ENCODE measurements at places on chromosomes 11 and 22.

DNA sequence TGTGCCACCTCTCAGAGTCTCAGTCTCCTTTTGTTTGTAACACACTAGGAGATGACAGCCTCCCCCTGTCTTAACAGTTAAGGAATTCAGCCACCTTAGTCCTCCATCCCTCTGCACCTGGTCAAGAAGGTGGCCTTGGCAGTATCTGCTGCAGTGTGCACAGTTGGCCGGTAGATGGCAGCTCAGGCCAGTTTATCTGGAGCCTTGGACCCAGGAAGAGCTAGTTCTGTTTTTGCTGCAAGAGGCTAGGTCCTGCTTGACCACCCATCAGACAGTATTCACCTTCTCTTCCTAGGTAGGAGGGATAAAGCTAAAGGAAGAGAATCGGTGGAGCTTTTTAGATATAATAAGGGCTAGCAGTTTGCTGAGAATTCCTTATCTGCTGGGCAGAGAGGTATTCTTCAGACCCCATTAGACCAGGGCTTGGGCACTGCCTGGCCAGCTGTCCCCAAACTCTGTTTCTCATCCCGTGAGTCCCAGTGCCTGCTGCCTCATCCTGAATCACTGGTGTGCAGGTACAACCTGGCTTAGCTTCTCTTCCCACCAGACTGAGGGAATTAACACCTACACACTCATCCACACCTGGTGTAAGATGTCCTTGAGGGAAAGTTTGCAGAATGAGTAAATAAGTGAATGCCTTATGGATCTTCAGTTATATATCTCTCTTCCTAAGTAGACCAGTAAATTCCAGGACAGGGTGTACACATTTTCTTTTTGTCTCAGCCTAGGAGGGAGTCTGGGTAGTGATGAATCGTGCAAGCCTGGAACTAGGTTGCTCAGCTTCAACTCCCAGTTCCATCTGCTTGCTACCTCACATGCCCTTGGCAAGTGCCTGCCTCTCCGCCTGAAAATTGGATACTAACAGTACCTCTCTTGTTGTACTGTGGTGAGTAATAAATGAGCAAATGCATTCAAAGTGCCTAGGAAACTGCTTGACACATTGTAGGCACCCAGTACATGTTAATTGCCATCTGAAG is 70.8 kb upstream of the NARS2 start:
- DNase-seq, result peak; percentile 73

- DNase-seq, result no peak
Observed at GRCh38 chr11:2547806-2548205, 103.0 kb downstream of the KCNQ1 start.

DNA sequence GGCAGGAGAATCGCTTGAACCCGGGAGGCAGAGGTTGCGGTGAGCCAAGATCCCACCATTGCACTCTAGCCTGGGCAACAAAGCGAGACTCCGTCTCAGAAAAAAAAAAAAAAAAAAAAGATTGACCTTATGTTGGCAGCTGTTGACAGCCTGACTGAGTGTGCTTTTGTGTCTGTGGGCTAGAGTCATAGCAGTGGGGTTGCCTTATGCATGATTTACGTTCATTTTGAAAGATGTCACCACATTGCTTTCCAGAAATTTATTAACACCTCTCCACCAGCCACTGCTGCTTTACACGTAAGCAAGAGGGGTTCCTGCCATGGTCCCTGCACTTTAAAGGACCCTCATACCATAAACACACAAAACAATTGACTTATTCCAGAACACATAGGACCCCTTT is 21.0 kb downstream of the ASRGL1 start:
- DNase-seq, result no peak

DNA sequence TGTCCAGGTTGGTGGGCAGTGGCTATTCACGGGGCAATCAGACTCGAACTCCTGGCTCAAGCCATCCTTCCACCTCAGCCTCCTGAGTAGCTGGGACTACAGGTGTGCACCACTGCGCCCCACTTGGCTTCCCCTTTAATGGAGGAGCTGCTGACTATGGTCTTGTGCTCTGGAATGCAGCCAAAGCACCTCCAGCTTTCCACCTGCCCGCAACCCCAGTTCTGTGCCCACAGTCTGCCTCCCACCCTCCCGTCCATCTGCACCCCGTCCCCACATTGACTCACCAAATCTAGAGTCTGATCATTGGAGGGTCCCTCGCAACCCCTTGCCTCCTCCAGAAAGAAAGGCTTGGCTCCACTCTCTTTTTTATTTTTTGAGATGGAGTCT is 41.0 kb downstream of the KCNJ4 start:
- no peak for DNase-seq

DNA sequence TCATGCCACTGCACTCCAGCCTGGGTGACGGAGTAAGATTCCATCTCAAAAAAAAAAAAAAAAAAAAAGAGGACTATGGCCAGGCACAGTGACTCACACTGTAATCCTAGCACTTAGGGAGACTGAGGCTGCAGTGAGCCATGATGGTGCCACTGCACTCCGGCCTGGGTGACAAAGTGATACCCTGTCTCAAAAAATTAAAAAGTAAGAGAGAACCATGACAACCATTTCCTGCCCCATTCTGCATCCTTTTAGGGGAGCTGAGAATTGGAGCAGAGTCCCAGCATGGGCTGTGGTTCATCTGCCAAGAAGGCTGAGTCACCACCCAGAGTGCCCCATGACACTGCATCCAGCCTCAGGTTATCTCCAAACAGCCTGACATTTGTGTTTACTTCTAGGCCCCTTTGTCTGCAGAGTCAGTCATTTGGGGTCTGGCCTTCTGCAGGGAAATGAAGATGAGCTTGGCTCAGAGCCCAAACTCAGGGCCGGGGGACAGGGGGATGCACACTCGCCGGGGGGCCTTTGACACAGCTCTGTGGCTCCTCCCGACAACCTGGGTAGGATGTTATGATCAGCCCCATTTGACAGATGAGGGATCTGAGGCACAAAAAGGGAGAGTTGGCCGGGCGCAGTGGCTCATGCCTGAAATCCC is 4.7 kb downstream of the CSDC2 start:
- DNase-seq, result peak; percentile 58

GRCh38 chr11:44018829-44019228 is 29.0 kb upstream of the ACCSL start:
- DNase-seq, result no peak

DNA sequence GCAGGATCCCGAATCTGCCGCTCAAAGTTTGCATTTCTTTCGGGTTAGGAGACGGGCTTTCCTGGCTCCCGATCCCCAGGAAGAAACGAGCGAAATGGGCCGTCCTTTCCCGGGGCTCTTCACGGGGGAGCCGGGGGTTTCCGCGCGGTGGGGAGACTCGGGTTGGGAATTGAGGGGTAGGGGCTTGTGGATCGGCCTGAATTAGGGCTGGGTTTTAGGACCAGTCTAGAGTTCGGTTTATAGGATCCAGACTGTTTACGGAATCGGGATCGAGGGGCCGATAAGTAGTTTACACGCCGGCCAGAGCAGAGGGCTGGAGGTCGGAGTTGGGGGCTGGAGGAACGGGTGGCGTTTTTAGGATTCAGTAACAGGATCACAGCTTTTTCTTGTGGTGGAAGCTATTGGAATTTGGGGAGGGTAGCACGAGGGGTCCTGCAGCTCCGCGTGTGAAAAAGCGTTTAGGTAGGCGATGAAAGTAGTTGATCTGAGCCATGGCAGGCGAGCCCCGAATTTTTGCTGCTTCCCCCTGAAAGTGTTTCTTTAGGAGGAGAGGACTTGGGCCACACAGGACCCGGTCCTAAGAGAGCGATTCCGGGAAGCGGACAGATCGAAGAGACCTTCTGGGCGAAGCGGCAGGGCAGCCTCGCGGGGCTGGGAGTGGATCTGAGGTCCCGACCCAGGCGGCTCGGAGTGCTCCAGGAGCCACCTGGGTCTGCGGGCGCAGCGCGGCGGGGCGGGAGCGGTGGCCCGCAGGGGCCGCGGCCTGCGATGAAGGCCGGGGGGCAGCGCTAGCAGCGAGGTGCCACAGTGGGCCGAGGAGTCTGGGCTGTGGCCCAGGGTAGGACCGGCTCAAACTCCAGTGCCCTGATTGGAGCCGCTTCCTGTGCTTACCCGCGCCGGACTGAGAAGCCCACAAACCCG is 1.6 kb downstream of the PKNOX2 start:
- DNase-seq, result no peak

GRCh38 chr11:19889531-19889930 is 176.9 kb downstream of the NAV2 start:
- no peak for DNase-seq

DNA sequence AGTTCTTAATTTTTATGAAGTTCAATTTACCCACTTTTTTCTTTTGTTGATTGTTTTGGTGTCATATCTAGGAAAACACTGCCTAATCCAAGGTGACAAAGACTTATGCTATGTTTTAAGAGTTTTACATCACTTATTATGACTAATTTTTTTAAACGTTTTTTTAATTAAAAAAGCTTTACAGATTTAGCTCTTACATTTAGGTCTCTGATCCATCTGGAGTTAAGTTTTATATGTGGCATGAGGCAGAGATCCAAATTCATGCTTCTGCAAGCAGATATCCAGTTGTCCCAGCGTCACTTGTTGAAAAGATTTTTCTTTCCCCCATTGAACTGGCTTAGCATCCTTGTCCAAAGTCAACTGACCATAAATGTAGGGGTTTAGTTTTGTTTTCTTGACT is 72.6 kb downstream of the PACSIN2 start:
- no peak for DNase-seq

DNA sequence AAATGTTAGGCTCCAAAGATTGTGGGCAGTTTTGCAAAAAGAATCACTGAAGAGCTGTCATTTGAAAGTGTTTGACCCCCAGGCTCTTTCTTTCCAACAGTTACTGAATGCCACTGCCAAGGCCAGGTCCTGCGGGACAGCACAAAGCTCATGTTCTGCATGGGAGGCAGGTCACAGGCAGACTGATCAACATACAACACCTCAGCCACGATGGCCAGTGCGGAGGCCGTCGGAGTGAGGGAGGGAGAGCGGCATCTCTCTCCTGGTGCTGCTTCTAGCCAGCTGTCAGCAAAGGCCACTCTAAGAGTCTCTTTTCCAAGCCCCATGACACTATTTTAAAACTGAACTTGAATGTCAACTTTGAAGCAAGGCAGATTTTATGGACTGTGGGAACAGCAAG is 49.9 kb downstream of the ARFGAP3 start:
- no peak for DNase-seq

DNA sequence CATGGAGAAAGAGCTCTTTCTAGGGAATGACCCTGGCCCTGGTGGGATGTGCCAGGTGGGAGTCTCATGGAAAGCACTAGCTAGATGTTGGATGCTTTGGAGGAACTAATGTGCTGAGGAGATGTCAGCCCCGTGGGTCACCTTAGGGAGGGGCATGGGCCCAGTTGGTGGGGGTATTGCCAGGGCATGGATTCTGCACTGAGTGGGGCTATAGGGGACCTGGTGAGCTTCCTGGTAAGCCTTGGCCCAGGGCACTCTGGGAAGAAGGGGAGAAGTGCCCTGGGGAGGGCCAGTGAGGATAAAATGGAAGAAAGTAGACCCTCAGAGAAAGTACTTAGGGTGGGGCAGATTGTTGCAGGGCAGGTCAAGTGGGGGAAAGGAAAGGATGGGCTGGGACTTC is 65.2 kb upstream of the SORL1-AS1 start:
- DNase-seq, result no peak

- DNase-seq, result no peak
Observed at GRCh38 chr11:21415606-21416005, 746.2 kb downstream of the NELL1 start.

GRCh38 chr22:30181459-30182349 is 64.9 kb downstream of the LIF start:
- DNase-seq, result no peak

DNA sequence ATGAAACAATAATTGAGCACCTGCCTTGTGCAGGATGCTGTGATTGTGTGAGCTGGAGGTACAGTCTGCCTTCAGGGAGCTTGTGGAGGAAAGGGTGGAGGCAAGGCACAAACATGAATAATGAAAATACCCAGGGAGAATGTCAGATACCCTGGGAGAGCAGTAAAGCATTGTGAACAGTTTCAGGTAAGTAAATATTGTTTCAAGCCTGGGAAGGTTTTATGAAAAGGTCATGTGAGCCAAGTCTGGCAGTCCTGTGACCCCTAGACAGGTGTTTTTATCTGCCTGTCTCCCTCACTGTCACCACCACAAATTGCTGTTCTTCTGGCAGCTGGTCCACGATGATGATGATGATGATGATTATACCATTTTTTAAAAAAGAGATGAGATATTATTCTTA is 32.0 kb downstream of the SPECC1L start:
- no peak for DNase-seq

DNA sequence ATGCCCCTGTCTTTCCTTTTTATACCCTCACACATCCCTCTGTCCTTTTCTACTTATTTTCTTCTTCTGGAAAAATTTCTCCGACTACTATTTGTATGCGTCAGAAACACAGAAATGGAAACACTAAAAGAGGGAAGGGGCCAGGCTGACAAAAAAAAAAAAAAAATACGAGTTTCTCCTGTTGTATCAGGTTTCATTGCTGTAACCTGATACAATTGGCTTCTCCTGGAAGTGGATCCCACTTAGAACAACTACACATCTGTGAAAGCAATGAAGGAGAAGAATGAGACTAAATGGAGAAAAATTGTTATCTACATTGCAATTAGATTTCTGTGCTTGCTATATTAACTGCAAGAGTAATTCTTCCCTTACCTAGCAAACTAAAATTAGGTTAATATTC is 393.9 kb downstream of the GUCY1A2 start:
- DNase-seq, result no peak

DNA sequence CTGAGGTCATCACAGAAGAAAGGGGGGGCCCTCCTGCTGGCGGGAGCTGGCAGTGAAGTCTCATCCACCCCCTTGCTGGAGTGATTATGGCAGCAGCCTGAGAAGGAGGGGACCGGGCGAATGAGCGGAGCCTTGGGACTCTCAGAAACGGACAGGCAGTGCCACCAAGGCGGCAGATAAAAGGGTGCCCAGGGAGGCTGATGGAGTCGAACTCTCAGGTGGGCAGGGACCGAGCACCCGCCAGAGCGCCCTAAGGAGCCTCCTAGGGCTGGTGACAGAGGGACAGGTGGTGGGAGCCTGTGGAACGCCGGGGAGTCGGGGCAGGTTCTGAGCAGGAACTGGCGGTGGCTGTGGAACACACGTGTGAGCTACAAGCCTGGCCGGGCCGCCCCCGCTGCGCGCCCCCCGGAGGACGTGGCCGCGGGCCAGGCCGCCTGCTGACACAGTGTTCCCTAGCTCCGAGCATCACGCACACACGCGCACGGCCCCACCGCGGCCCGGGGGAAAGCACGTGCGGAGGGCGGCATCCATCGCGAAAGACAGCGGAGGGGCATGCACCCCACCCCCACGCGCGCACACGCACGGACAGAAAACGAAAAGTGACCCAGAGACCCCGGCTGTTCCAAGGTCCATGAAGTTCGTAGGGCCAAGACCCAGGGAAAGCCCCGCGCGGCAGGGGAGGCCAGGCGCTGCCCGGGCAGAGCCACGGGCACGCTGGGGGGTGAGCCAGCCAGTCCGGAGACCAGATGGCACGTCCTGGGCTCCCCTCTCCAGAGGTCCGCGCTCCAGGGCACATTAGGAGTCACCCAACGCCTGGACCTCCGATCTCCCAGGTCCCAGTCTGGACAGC is 1.0 kb downstream of the VWCE start:
- peak; percentile 39 for DNase-seq
